ENCODE measurements at places on chromosomes 5 and 9.

DNA sequence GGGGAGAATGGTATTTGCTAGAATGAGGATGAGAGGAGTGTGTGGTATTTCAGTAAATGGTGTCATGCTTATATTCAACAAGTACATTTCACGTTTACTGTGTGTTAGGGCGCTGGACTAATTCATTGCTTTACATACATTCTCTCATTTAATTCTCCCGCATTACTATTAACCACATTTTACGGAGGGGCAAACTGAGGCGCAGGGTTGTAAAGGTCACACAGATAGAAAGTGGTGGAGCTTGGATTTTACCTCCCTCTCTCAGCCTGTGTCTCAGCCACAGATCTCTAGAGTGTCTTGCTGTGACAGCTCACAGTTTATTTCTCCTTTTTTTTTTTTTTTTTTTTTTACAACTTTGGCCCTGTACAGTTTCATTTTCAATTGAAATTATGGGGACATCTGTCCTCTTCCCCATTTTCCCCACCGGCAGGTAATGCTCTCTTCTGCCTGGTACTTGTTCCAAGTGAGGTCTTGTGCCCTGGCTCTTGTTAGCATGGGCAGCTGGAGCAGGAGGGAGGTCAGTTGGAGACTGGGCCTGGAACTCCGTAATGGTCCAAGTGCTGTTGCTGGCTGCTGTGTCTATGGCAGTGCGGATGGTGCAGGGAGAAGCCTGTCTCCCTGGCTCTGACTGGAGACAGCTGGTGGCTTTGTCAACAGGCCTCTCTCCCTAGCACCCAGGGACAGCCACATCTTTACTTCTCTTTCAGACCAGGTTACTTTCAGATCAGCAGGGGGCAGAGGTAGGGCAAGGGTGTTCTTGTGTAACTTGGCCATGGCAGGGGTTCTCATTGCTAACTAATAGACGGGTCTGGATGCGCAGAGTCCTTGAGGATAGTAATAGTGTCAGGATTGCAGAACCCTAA, 20.5 kb upstream of the NDST1 start:
- DNase-seq: no peak

- no peak for DNase-seq
Observed at GRCh38 chr9:81375187-81376100, 313.9 kb downstream of the TLE1 start.

DNA sequence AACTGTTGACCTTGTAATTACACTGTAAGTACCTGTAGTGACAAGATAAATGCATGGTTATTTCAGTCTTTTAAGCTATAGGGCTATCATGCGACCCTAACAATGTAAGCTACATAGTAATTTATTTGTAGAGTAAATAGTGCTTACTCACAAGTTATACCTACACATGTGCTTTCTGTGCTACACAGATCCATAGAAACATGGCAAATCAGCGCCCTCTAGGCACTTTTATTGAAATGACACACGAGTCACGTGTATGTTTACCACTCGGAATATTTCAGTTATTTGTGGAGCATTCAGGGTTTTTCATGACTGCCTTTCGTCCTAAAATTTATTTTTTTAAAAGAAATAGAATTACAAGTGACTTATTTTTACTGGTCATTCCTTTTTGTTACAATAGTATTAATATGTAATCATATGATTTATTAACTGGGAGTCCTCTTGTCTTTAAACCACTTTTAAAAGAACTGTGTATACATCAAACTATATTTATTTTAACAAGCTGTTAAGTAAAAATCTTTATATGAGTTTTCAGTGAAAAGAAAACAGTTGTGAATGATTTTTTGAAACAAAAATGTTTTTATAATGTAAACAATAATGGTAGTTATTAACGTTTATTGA, 1242.3 kb upstream of the WWC1 start:
- DNase-seq: no peak

- no peak for DNase-seq
Observed at GRCh38 chr5:116788851-116789403, 214.3 kb upstream of the SEMA6A start.

DNA sequence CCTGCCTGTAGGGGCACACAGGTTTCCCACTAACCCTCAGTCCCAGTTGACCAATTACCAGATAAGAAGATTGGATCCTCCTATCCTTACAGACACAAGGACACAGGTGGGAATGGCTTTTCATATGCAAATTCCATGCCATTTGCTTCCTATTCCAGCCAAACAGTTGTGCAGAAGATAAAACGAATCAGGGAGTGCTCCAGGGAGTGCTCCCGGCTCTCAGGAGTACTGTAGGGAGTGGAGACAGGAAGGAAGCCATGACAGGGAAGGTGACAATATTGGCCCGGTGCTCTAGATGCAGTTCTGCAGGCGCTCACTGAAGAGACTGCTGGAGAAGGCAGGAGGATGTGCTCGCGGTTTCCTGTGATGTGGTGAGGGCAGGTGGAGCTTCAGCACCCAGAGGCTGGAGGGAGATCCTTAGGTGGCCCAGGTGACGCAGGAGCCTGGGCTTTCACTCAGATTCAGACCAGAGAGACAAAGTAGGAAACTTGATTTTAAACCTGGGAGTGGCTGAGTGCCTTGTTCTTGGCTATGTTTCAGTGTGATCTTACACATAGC, 260.0 kb downstream of the AUH start:
- peak; percentile 58 for DNase-seq

DNA sequence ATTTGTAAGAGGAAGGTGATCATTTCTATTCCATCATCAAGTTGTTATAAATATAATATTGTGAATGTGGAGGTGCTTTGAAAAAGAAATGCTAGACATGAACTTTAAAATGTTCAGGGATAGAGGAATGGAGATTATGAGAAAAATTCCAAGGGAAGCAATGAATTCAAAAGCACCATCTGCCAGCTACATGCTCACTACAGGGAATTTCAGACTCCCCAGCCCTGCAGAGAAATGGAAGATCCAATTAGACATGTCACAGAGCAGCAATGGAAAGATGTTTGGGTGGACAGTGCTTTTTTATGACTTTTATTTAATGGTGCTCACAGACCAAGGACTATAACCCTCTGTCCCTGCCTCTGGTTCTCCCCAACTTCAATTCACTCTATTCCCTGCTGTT, 209.7 kb downstream of the ESM1 start:
- DNase-seq: no peak

DNA sequence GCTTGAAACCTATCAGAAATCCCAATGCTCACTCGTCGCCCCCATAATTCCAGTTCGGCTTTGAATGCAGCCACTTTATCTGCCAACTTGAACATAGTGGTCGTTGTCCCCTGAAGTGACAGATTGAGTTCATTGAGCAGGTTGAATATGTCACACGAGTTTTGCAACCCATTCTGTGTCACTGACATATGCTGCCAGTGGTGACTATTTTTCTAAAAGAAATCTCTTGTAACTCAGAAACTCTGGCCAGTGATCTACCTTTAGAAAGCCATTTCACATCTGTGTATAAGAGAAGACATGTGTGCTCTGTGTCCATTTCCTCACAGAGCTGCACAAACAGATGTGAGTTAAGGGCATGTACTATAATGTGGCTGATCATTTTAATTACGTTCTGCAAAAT, 47.0 kb upstream of the LARP1 start:
- DNase-seq: no peak

DNA sequence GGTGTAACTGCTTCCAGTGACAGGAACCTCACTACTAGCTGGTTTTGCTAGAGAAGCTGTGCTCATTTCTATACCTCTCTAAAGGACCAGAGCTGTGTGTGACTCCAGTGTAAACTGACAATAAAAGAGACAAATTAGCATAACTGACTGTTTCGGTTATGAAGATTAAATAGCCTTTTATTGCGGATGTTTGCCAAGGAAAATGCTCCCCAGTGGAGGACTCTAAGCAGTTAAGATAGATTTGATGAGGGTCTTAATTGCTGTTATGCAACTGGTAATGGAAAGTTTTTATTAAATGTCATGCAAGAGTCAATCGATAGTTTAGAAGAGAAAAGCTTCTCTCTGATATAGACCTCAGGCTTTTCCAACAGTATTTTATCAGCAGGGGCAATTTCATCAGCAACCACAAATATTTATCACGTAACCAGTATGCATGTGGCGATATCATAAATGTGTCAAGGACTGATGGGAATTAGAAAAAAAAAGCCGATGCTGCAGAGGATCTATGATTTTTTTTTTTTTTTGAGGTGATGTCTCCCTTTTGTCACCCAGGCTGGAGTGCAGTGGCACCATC, 275.2 kb upstream of the DMAC1 start:
- DNase-seq: no peak

GRCh38 chr5:53321073-53321472, 159.4 kb upstream of the FST start:
- DNase-seq: no peak

DNA sequence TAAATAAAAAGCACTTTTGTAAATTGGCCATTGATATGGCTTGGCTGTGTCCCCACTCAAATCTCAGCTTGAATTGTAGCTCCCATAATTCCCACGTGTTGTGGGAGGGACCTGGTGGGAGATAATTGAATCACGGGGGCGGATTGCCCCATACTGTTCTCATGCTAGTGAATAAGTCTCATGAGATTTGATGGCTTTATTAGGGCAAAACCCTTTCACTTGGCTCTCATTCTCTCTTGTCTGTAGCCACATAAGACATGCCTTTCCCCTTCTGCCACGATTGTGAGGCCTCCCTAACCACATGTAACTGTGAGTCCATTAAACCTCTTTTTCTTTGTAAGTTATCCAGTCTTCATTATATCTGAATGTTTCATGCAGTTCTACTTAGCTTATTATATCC, 153.2 kb downstream of the TARS1 start:
- no peak for DNase-seq

GRCh38 chr9:116090030-116090770, 63.4 kb upstream of the PAPPA start:
- DNase-seq: no peak

DNA sequence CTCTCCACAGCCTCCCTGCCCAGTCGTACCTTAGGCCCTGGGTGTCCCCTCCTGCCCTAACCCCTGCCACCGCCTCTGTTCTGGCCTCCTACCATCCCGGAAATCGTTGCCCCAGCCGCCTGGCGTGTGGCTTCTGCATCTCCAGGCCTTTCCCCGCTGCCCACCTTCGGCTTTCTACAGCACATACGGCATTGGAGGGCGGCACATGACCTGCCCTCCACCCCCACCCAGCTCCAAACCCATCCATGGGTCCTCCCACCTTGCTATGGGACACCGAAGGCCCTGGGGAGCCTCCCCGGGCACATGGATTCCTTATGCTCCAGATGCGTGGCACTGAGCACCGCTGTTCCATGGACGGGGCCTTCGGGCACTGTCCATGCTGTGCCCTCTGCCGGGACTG, 32.0 kb downstream of the FGF18 start:
- no peak for DNase-seq

GRCh38 chr5:134398609-134399155, 13.0 kb downstream of the CDKN2AIPNL start:
- DNase-seq: no peak

DNA sequence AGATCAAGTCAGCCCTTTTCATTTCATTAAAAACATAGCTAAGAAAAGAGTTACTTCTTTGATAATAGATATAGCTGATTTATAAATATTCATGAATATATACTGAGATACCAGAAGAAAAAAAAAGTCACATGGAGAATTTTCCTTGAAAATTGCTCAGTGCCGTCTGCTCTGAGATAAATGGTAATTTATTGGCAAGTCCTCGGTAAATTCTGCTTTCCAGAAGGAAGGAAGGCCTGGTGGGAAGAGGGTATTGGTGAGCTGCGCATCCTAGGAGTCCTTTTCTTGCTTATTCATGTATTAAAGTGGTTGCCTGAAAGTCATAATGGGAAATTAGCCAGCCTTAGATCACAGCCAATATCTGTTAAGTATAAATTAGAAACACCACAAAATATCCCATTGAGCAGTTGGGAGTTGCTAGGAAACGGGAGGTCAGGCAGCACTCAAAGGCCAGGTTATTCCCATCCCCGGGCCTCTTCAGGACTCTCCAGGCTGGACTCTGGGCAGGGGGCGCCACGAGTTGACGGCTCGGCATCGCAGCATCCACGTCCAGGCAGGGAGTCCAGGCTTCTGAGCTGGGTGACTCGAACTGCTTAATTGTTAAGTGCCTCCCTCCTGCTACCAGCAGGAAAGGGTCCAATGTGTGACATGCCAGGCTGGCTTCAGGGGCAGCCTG, 116.7 kb upstream of the RETREG1 start:
- DNase-seq: no peak

- DNase-seq: no peak
Observed at GRCh38 chr5:145903867-145904266, 31.1 kb upstream of the GRXCR2 start.

GRCh38 chr5:73104326-73104725, 16.0 kb upstream of the TMEM171 start:
- no peak for DNase-seq

- DNase-seq: no peak
Observed at GRCh38 chr5:88404405-88404804, 135.8 kb upstream of the TMEM161B start.

GRCh38 chr9:7227951-7228350, 470.2 kb downstream of the KDM4C start:
- DNase-seq: no peak

DNA sequence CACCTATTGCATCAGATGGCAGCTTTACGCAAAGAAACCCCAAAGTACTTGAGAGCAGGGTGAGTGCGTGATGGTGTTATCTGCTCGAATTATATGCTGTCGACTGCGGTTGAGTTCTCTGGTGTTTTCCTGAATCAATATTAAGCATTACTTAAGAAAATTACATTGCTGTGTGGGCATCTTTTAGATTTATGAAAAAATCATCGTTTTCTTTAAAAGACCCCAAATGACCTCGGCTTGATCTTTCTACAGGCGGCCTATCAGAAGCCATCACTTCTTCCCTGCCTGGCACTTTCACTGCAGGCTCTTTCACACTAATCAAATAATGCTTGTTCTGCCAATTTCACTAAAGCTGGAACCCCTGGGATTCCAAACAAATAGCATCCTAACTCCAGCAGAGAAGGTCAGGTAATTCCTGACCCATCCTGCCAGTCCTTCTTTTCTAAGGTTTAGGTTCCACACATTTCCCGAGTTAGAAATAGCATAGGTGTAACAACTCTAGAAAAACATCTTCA, 1.7 kb downstream of the UBE2QL1 start:
- no peak for DNase-seq

DNA sequence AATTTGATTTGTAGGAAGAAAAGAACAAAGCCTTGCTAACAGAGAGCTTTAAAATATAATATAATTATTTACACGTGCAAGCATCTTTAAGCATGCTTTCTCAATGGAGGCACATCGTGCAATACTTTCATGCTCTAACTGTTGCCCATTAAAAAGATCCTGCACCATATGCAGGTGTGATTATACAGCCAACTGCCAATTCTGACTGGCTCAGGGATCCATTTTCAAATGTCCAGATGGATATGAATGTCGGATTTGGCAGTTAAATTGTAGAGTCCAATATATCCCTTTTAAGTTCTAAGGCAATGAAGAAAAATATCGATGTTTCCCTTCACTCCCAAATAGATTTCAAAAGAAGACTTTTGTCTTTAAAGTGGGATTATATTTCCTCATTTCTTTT, 416.4 kb upstream of the CD180 start:
- no peak for DNase-seq

GRCh38 chr5:77076961-77077828, 9.9 kb downstream of the ZBED3 start:
- DNase-seq: no peak

GRCh38 chr5:1962619-1963355, 80.1 kb upstream of the IRX4 start:
- DNase-seq: no peak

- no peak for DNase-seq
Observed at GRCh38 chr9:129575818-129576217, 45.1 kb downstream of the C9orf50 start.

Data from NCI-H2029 (cell line).